ENCODE measurements at places on chromosomes 6 and 20.

DNA sequence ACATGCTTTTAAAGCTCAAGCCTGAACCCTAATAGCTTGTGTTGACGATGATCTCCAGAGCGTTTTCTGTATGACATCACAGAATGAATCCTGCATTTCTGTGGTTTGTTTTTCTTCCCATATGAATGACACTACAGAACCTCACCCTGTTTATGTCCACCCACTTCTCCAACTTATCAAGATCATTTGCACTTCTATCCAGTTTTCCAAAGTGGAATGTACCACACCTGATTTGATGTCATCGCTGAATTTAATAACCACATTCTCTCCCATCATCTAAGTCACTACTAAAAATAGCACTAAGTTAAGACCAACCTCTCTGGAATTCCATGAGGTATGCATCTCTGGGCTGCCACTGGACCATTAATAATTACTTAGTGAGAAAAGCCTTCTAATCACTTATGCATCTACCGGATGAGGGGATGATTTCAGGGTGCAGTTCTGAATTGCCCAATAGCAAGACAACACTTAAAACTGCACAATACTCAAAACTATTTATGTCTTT lies 33.3 kb upstream of the CITED2 start:
- DNase-seq: peak; percentile 98

- DNase-seq: no peak
Measured at GRCh38 chr6:68704485-68704884, 69.4 kb downstream of the ADGRB3 start.

- no peak for DNase-seq
Measured at GRCh38 chr6:44122801-44123200, 4.5 kb downstream of the MRPL14 start.

- DNase-seq: no peak
Measured at GRCh38 chr20:37357481-37358365, 11.8 kb downstream of the SRC start.

DNA sequence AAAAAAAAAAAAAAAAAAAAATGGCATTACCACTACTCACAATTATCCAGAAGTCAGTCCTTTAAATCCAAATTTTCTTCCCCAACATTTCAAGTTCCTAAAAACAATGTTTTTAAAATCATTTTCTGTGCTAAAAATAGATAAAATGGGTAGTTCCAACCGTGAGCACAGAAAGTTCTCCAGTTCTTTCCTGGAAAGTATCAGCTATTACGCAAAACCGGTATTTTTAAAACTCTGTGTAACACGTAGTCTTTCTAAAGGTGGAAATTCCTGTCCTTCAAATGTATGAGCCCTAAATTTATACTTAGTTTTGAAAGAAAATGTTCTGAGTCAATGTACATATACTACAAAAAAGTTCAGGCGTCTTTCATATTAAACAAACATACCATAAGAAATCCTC lies 83.5 kb upstream of the SCAF8 start:
- peak; percentile 24 for DNase-seq

GRCh38 chr20:61442075-61442670 lies 190.1 kb downstream of the CDH4 start:
- DNase-seq: no peak

DNA sequence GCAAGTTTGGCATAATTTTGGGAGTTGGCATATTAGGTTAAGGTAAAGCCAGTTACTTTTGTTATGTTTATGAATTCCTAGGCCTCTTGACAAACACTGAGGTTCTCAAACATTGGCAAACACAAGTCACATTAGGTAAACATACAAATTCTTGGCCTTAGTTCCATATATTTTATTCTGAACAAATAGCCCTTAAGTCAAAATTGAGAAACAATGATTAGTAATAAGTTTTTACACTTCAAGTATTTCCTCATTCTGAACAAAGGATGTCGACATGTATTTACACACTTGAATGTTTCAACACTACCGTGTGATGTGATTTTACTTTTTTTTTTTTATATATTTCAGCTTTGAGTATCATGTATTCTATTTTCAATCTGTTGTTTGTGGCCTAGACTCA lies 3.8 kb upstream of the ECHDC1 start:
- peak; percentile 36 for DNase-seq

DNA sequence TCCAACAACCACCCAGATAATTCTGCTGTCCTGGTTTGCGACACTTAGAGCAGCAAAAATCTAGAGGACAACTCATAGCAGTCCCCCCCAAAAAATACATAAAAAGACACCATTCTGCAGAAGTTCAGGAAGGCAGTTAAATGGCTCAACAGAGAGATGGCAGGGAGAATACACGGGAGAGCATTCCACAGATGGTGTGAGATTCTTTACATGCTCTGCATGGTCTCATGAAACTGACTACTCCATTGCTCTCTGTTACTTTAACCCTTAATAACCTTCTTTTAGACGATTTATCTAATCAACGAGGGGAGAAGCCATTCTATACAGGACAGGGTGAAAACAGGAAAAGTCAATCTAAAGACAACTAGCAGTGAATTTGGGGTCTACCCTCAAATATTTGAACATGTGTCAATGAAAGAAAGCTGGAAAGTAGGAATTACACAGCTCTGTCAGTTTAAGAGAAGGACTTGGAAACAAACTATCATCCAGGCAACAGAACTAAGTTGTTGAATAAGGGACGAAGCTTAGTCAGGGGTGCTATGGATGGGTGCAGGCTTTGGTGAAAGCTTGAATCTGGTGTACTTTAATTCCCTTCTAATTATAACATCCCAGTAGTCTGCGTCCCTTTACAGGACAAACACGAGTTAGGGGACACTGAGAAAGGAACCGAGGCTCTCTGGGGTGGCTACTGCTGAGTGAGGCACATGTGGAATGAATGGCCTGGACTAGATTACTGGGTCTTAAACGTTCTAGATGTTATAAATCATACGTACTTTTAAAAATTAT lies 5.1 kb downstream of the PERP start:
- DNase-seq: no peak

GRCh38 chr20:36308986-36309385 lies 2.8 kb downstream of the DLGAP4 start:
- no peak for DNase-seq

- DNase-seq: no peak
Measured at GRCh38 chr6:78829407-78829806, 37.9 kb upstream of the IRAK1BP1 start.

GRCh38 chr6:161407115-161407514 lies 133.3 kb upstream of the AGPAT4 start:
- DNase-seq: no peak

- no peak for DNase-seq
Measured at GRCh38 chr6:95804847-95805541, 210.8 kb upstream of the FUT9 start.

DNA sequence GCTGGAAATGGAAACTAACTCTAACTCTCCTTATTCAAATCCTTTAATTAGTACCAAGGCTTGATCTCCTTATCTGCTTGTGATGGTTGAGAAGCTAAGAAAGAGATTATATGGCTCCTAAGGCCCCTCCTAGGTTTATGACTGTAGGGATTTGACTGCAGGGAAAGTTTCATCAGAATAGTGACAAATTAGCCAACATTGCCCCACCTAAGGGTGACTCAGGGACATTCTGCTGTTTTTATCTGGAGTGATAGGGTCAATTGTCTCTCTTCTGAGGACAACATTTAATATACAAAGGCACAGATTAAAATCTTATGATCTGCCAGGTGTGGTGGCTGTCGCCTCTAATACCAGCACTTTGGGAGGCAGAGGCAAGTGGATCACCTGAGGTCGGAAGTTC lies 138.1 kb upstream of the MARCKS start:
- peak; percentile 55 for DNase-seq

DNA sequence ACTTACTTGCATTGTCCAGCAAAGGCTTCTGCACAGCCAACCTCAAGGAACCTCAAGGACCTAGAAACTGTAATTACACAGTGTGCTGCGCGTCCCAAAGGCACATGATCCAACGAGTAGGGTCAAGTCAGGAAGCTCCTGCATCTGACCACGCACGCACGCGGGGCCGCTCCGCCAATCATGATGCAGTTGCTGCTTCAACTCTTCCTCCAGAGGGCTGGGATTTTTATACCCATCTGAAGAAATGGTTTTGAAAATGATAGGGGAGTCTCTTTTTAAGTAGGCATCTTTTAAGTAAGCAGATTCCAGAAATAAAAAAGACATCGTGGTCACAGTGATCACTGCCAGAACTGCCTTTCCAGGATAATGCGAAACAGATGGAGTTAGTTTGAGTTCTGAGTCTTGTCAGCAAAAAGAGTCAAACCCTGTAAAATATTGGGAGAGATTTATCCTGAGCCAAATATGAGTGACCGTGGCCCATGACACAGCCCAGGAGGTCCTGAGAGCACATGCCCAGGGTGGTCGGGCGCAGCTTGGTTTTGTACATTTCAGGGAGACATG lies 34.0 kb downstream of the KIF25 start:
- DNase-seq: no peak

DNA sequence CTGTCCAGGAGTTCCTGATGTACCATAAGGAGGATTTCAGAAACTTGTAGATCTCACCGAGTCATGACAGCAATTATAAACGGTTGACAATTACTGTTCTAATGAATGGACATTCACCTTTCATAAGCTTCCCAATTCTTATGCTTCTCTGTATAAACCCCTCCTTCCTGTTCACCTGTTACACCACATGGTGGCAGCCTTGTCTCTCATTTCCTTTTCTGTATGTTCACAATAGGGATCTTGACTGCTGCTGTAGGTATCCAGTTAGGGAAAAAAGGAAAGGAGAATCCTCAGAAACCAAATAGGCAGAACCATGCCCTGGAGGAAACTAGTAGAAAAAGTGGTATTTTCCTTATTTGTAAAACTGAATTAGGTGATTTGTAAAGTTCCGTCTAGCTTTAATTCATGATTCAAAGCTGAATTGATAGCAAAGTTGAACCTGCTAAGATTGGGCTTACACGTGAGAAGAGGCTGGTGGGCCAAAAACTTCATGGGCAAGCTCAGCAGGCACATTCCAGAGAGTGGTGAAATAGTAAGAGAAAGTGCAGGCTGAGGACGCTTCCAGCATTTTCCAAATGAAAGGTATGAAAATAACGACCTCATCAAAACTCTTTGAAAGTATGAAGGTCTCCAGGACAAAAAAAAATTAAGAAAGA lies 29.0 kb upstream of the TBPL1 start:
- peak; percentile 59 for DNase-seq

DNA sequence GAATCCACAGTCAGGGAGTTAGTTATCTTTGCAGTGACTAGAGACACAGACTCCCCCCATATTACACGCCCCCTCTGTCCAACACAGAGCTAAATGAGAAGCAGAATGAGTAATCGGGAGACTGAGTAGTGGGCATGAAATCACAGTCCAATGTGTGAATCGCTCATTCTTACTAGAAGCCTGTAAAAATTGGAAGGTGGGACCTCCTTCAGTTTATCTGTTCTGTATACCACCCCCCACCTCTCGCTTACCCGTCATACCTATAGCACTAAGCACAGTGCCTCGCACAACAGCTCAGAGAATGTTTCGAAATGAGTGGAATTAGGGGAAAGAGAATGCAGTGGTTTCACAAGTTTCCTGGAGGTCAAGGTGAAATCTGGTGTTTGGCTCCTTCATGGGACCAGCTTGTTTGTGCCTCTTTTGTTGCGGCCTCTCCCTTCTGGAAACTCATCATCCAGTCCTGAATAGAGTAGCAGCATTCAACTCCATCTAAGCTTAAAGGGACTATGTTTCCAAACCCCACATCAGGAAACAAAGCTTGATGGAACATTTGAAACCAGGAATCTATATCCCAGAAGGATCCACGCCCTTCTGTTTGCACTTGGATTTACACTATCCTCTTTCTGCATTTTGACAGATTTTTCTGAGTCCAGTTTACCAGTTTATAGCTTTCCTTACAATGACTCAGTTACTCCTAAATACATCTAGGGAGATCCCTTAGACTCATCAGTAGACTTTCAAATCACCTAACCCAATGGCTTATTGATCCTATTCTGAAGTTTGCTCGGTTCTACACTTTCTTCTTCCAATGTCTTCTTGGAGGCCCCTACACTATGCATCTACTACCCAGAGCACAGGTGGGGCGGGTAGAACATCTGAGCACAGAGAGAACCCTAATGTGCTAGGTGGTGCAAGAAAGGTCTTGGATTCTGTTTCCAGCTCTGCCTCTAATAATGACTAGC lies 59.2 kb upstream of the PIM1 start:
- DNase-seq: no peak

DNA sequence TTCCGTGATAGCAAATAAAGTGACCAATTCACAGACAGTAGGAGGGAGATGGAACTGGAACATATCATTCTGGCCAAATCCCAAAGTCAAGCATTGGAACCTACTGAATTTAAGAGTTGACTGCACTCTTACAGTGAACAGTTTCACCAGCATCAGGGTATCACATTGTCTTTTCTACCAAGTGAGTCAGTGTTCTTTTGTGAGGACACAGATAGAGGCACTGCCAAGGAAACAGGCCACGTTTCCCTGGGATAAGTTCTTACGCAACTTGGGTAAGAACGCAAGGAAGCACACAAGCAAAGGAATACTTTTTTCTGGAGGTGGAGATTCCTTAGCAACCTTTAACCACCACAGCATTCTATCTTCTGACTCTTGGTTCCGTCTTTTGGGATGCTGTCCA lies 28.6 kb upstream of the ENPP5 start:
- peak; percentile 35 for DNase-seq

DNA sequence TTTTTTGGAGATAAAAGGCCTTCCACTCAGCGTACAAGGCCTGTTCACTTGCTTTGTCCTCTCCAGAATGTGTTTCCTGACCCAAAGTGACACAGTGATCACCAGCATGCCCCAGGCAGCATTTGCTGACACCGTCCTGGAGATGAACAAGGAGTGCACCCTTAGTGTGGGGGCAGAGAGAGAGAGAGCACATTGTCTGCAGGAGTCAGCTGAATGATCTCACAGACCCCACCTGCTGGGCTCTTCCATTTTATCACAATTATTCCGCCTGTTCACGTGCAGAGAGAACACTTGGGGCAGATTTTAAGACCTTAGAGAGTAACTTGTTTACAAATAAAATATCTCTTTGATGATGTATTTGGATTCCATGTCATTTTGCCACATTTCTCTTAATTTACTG lies 22.4 kb upstream of the MAS1L start:
- DNase-seq: no peak

DNA sequence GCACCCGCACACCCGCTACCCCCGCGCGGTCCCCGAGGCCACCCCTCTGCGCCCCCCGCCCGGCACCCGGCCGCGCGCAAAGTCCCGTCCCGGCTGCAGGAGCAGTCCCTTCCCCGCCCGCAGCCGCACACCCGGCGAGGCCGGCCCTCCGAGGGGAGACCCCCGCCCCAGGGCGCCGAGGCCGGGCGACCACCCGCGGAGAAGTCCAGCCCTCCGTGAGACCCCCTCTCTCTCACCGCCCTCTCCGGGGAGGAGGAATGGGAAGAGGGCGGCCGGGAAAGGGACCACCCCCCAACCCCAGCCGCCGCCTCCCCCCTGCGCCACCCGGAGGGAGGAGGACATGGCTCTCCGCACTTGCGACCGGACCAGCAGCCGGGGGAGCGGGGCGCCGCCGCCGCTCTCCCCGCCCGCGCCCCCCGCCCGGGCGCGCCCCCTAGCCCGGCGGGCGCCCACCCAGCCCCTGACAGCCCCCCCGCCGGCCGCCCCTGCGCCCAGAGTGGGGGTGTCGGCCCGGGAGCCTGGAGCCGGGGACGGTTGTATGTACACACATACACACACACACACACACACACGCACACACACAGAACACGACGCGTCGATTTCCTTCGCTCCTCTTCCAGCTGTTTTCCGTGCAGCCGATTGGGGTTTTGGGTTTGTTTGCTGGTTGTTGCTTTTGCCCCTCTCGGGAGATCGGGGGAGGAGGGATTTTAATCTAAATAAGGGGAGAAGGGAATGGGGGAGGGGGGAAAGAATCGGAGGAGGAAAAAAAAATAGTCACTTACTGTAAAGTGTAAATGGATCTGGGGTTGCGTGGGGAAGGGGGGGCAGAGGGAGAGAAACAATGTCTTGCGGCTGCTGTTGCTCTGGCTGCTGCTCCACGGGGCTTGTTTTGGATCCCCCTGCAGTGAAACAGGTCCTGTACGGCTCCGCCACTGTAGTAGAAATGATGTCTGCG lies at the start of gene ATXN1:
ATXN1 (minus strand) TSS at position 945 of the 955 bp plus-strand sequence.
- DNase-seq: peak; percentile 63

Measured in mammary epithelial cell (primary cell).